Naive thymus-derived CD8-positive, alpha-beta T cell (primary cell): ENCODE measurements at places on chromosomes 3 and 15.
A peak's percentile ranks its signal among the peaks of the same experiment; 100 is the strongest.

DNA sequence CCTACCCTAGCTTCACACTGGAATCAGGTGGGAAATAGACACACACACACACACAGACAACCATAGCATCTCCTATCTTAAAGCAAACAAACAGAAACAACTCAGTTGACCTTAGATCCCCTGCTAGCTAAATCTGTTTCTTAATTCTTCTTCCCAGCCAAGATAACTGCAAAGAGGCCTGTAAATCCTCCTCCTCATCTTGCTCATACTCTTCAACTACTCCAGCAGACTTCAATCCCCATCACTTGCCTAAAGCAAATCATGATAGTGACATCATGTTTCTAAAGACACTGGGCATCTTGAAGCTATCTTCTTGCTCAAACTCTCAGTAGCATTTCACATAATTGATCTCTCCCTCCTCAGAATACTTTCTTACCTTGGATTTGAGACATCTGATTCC, 303.0 kb downstream of the RBMS3 start:
- no peaks in the 10 kb centered on the region for H3K27me3 ChIP-seq
- no peak overlapping the region for H3K4me3 ChIP-seq
- no peak overlapping the region for H3K27ac ChIP-seq
- no peak for DNase-seq
- no peaks in the 10 kb centered on the region for H3K4me1 ChIP-seq
- no peaks in the 10 kb centered on the region for H3K36me3 ChIP-seq

GRCh38 chr15:96121086-96121920, 209.2 kb upstream of the NR2F2 start:
- no peaks in the 10 kb centered on the region for H3K4me1 ChIP-seq
- no peaks in the 10 kb centered on the region for H3K36me3 ChIP-seq
- peaks cover 1% of the 10 kb centered on the region for H3K27me3 ChIP-seq
- no peak overlapping the region for H3K4me3 ChIP-seq
- DNase-seq: no peak
- H3K27ac ChIP-seq: no peak overlapping the region

- DNase-seq: no peak
- no peak overlapping the region for H3K27ac ChIP-seq
- no peaks in the 10 kb centered on the region for H3K27me3 ChIP-seq
- H3K36me3 ChIP-seq: peaks cover 7% of the 10 kb centered on the region
- H3K4me3 ChIP-seq: no peak overlapping the region
Measured at GRCh38 chr3:133367403-133367802, 32.5 kb upstream of the BFSP2 start.

GRCh38 chr3:131193641-131194238, 167.1 kb downstream of the NEK11 start:
- peaks cover 3% of the 10 kb centered on the region for H3K27me3 ChIP-seq
- H3K4me1 ChIP-seq: no peaks in the 10 kb centered on the region
- H3K36me3 ChIP-seq: no peaks in the 10 kb centered on the region
- no peak for DNase-seq
- H3K4me3 ChIP-seq: no peak overlapping the region

DNA sequence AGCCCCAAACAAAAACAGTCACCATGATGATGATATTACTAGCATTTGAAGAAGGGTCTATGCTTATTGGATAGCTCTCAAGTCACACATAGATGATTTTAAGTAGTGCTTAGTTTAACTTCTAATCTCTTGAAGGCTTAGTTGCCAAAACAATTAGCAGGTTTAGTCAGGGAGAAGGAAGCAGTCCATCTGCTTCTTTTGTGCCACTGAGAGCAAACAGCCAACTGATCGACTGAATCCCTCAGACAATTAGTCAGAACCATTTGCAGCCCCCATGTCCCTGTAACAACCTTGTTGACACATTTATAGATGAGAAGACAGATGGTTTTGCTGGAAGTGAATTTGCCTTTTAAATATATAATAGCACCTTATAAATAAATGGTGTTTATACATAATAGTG, 585.1 kb upstream of the SUCLG2 start:
- no peaks in the 10 kb centered on the region for H3K27me3 ChIP-seq
- DNase-seq: no peak
- H3K36me3 ChIP-seq: no peaks in the 10 kb centered on the region

DNA sequence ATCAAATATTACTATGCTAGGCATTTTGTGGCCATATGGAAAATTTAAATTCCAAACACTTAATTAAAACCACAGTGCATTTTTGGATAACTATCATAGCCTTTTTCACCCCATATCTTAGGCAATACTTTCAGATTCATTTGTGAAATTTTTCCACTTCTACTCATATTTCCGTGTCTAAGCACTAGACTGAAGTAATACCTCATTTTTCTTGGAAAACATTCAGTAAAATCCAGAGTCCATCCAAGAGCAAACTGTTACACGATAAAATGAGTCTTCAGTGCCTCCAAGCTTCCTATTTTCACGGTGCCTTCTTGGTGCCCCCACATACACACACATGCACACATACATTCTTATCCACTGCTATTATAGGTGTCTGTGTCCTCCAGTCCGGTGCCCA, 845.9 kb downstream of the TBL1XR1 start:
- no peak overlapping the region for H3K4me3 ChIP-seq
- no peaks in the 10 kb centered on the region for H3K4me1 ChIP-seq
- no peak overlapping the region for H3K27ac ChIP-seq
- no peaks in the 10 kb centered on the region for H3K27me3 ChIP-seq
- no peak for DNase-seq

GRCh38 chr15:59835776-59836175, 146.7 kb upstream of the BNIP2 start:
- peaks cover 26% of the 10 kb centered on the region for H3K4me1 ChIP-seq
- no peak for DNase-seq
- no peak overlapping the region for H3K4me3 ChIP-seq
- no peak overlapping the region for H3K27ac ChIP-seq
- H3K27me3 ChIP-seq: no peaks in the 10 kb centered on the region

DNA sequence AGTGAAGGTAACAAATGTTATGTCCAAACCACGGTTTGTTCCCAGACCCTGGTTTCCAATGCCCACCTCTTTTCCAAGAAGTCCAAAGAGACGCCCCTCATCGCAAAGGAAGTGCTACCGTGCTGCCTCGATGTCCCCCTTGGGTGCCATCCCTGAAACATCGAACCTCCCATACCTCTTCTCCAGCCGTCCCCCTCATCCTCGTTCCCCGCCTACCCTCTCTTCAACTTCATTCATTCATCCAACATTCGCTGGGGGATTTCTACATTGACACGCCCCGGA, 467 bp downstream of the TIPIN start:
- H3K36me3 ChIP-seq: no peaks in the 10 kb centered on the region
- no peaks in the 10 kb centered on the region for H3K27me3 ChIP-seq
- peak overlapping the region; percentile 98 for H3K27ac ChIP-seq
- peak overlapping the region; percentile 97 for H3K4me3 ChIP-seq
- no peak for DNase-seq

GRCh38 chr15:42457445-42458442, 33.2 kb downstream of the ZNF106 start:
- no peak for DNase-seq
- H3K4me1 ChIP-seq: peaks cover 14% of the 10 kb centered on the region
- H3K27me3 ChIP-seq: no peaks in the 10 kb centered on the region

GRCh38 chr3:160981217-160981938, 123.8 kb downstream of the B3GALNT1 start:
- H3K36me3 ChIP-seq: peaks cover 6% of the 10 kb centered on the region
- DNase-seq: no peak
- no peak overlapping the region for H3K4me3 ChIP-seq

GRCh38 chr3:60081381-60082095, 1031.7 kb upstream of the CFAP20DC start:
- DNase-seq: peak; percentile 55
- H3K4me3 ChIP-seq: peak overlapping the region; percentile 82
- peak overlapping the region; percentile 77 for H3K27ac ChIP-seq
- H3K36me3 ChIP-seq: peaks cover 8% of the 10 kb centered on the region

GRCh38 chr3:114178770-114179368, at the start of gene DRD3:
TSS of gene DRD3 (minus strand) at chr3:114179052. CDS start at chr3:114171992, 7,060 bp downstream.
- no peak within 1 kb of the TSS for H3K27ac ChIP-seq
- H3K4me3 ChIP-seq: no peak within 1 kb of the TSS
- no peaks in the 10 kb centered on the region for H3K27me3 ChIP-seq
- H3K36me3 ChIP-seq: no peaks in the 10 kb centered on the region
- peaks cover 8% of the 10 kb centered on the region for H3K4me1 ChIP-seq

DNA sequence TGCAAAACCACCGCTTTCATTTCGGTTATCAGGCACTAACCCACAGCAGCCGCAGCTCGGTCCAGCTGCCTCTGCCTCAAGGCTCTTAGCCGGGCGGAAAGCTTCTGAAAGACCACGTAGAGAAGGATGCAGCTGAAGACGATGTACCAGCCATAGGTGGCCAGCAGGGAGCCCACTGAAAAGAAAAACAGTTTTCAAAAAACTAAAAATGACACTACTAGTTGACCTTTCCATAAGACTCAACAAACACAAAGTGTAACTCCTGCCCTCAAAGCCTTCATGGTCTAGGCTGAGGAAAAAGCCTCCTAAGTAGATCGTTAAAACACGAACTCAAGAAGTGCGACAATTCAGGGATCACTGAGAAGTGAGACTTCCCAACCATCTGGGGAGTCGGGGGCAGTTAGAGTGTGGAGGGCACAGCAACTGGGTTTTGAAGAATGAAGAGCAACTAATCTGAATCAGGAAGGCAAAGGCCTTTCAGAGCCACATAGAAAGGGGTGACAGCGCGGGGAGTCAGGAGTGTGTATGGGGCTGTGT, 716 bp downstream of the SELENOS start:
- peak overlapping the region; percentile 97 for H3K4me3 ChIP-seq
- peaks cover 52% of the 10 kb centered on the region for H3K36me3 ChIP-seq
- no peak for DNase-seq
- H3K27ac ChIP-seq: peak overlapping the region; percentile 97

GRCh38 chr3:170962411-170962810, 54.0 kb upstream of the EIF5A2 start:
- H3K4me1 ChIP-seq: no peaks in the 10 kb centered on the region
- no peaks in the 10 kb centered on the region for H3K36me3 ChIP-seq
- no peak overlapping the region for H3K27ac ChIP-seq
- no peak overlapping the region for H3K4me3 ChIP-seq
- H3K27me3 ChIP-seq: peaks cover 8% of the 10 kb centered on the region

GRCh38 chr3:189148081-189148507, 23.7 kb upstream of the TPRG1 start:
- H3K27ac ChIP-seq: no peak overlapping the region
- H3K4me1 ChIP-seq: peaks cover 14% of the 10 kb centered on the region
- no peaks in the 10 kb centered on the region for H3K27me3 ChIP-seq

DNA sequence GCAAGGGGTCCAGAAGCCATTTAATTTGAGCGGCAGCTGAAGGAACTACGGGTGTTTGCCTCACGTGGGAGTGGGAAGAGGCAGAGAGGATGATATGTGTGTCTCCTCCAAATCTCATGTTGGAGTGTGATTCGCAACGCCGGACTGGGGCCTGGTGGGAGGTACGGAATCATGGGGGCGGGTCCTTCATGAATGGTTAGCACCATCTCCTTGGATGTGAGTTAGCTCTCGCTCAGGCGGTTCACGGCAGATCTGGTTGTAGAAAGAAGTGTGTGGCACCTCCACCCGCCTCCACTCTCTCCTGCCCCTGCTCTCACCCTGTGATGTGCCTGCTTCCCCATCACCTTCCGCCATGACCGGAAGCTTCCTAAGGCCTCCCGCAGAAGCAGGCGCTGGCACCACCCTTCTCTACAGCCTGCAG, 25.4 kb downstream of the XXYLT1 start:
- H3K36me3 ChIP-seq: no peaks in the 10 kb centered on the region
- DNase-seq: peak; percentile 14
- no peak overlapping the region for H3K4me3 ChIP-seq
- H3K27me3 ChIP-seq: no peaks in the 10 kb centered on the region
- peaks cover 13% of the 10 kb centered on the region for H3K4me1 ChIP-seq

DNA sequence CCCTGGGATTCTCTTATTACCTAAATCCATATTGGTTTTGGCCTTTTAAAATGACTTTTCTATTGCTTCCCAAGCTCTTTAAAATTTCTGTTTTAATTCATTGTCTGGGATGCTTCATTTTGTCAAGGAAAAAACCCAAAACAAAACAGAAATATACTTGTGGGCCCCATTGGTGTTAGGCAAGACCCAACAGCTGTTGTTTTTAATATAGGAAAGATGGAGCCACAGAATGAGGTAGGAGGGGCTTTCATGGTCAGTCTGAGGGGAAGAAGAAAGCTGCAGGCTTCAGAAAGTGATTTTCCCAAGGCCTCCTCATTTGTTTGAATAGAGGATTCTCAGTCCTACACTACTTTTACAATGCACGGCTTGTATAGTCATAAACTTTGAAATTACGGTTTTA, 180.5 kb downstream of the MCTP2 start:
- no peak overlapping the region for H3K27ac ChIP-seq
- DNase-seq: no peak
- H3K4me1 ChIP-seq: no peaks in the 10 kb centered on the region
- H3K27me3 ChIP-seq: no peaks in the 10 kb centered on the region

DNA sequence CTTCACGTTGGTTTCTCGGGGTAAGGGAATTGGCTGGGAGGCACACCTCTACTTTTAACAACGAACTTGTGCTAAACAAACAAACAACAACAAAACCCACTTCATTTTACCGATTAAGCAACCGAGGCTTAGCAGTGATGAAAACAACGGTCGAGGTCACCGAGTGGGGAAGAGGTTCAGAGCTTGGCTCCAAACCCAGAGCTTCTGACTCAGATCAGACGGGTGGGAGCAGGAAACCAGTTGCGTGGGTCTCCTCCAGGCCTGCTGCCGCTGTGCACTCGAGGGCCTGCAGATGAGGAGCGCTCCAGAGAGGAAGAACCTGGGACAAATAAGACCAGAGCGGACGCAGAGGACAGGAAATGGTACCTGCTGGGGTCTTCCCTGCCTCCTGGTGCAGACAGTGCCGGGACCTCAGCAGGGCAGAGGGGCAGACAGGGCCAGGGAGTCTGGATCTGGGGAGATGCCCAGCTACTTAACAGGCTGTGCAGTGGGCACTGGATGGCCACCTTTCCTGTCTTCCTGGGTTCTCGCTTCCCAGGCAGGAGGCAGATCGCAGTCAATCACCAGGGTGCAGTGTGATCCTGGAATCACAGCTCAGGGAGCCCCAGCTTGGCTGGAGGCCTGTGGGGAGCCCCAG, 99.0 kb upstream of the MEF2A start:
- no peak overlapping the region for H3K4me3 ChIP-seq
- peaks cover 9% of the 10 kb centered on the region for H3K4me1 ChIP-seq
- no peak for DNase-seq
- no peaks in the 10 kb centered on the region for H3K27me3 ChIP-seq

DNA sequence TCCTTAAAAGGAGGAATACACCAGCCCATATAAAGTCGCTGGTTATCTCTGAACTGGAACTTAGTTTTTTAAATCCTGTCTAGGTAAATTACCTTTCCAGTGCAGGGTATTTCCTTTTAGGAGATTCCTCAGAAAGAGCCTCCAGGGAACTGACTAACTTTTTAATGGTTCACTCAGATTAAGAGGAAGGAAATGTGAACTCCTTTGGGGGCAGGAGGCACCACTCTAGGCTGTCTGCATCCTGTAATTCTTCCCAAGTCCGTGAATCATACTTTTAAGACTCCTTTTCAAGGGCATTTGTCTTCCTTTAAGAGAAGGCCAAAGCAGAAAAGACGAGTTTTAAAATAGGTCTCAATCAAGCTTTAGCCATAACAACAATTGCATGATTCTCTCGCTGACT, 871.2 kb upstream of the NR2F2 start:
- DNase-seq: no peak
- no peak overlapping the region for H3K27ac ChIP-seq
- peaks cover 4% of the 10 kb centered on the region for H3K27me3 ChIP-seq
- no peak overlapping the region for H3K4me3 ChIP-seq
- H3K4me1 ChIP-seq: peaks cover 22% of the 10 kb centered on the region
